Inflammatory macrophage (primary cell): ENCODE measurements at places on chromosomes 3 and 15.

- no peak for DNase-seq
Observed at GRCh38 chr15:79903626-79904025, 6.8 kb upstream of the MTHFS start.

DNA sequence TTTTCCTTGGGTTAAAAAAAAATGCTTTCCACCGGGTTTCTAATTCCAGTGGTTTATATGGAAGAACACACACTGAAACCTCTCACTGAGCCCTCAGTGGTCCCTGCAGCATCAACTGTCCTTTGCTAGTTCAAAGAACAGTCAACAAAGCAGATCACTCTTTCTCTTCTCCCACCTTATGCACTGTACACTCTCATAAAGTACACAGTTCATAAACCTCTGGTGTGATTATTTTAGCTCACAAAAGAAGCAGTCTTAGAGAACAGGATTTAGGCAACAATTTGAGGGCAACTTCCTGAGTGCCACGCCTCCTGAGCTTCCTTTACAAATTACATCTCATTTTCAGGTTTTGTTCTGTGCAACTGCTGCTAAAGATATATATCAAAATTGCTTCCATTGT, 728.4 kb upstream of the GOLIM4 start:
- DNase-seq = no peak

GRCh38 chr3:101744811-101745210, 20.4 kb downstream of the CEP97 start:
- DNase-seq = no peak

GRCh38 chr3:180018543-180018942, 18.2 kb downstream of the PEX5L start:
- DNase-seq = no peak

DNA sequence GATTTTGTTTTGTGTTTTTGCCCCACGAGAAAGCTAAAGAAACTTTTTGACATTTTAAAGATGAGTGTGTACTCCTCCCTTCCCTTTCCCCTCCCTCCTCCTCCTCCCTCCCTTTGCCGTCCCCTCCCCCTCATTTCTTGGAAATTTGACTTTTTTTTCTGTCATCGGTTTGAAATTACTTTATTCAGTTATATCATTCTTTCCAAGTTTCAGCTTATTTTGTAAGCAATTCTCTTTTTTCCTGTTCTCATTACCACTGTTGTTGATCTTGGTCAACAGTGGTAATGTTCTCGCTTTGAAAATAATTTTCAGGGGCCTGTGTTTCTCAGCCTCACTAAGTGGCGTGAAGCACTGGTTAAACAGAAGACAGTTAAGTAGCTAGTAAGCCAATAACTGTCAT, 178.4 kb downstream of the AKAP13 start:
- no peak for DNase-seq

DNA sequence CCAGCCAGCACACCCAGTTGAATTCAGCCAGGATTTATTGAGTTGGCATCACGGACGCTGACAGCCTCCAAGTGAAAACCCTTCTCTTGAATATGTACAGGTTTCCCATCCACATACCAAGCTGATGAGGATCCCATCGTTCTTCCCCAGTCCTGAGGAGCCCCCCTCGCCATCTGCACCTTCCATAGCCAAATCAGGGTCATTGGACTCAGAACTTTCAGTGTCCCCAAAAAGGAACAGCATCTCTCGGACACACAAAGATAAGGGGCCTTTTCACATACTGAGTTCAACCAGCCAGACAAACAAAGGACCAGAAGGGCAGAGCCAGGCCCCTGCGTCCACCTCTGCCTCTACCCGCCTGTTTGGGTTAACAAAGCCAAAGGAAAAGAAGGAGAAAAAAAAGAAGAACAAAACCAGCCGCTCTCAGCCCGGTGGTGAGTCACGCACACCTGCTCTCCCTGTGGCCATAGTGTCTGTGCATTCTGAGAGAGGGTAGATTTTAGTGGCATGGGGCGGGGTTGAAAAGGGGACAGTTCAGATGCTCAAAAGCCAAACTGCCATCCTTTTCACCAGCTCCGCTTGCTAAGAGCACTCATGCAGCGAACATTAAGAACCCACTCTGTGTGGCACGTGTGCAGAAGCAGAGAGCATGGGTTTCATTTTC, 51.2 kb downstream of the KLHL25 start:
- no peak for DNase-seq

- DNase-seq = no peak
Observed at GRCh38 chr3:174346141-174346540, 513.0 kb upstream of the NAALADL2 start.

DNA sequence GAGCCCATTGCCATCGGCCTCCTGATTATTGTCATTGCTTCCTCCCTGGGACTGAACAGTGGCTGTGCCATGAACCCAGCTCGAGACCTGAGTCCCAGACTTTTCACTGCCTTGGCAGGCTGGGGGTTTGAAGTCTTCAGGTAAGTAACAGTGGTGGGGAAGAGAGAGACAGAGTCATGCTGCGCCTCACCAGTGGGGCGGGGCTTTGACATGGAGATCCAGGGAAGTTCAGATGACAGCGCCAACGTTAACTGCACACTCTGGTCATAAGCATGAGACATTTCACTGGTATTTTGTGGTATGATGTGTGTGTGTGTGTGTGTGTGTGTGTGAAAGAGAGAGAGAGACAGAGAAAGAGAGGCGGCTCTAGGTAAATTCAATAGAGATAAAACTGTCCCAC, 41.0 kb downstream of the AQP9 start:
- DNase-seq = no peak

- DNase-seq = peak; percentile 68
Observed at GRCh38 chr3:108102420-108103039, 11.7 kb upstream of the CD47 start.

- no peak for DNase-seq
Observed at GRCh38 chr3:60645801-60646200, 605.5 kb downstream of the FHIT start.

DNA sequence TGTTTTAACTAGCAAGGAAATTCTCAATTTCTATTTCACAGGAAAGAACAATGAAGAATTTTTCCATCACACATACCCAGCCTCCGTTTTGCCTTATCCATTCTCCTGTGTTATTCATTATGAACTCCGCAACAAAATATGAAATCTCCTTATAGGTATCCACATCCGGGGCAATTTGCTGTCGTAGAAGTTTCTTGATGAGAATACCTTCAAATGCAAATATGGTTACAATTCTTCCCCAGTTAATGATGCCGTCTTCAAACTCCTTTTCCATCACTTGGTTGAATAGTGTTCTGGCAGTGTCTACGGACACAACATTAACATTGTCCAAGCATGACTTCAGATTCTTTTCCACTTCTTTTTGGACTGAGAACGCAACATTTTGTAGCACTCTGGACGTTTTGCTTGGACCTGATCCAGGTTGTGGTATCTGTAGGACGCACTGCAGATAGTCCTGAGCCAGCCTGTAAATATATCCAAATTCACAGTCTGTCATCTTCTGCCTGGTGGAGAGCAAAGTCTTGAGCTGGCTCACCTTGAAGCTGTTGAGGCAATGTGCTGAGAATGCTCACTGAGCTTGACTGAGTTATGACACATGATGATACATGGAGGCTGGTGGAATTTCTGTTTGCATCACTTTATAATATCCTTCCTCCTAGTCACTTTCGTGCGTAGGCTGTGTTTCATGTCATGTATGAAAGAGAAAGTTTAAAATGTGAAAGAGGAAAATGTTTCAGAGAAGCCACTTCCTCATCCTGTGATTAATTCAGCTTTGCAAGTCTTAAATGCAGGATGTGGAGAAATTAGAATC, at the start of gene BCL2A1:
Gene BCL2A1 (minus strand): TSS at position 573 of the 811 bp plus-strand sequence. CDS start 77 bp downstream, at position 496.
- peak; percentile 99 for DNase-seq

DNA sequence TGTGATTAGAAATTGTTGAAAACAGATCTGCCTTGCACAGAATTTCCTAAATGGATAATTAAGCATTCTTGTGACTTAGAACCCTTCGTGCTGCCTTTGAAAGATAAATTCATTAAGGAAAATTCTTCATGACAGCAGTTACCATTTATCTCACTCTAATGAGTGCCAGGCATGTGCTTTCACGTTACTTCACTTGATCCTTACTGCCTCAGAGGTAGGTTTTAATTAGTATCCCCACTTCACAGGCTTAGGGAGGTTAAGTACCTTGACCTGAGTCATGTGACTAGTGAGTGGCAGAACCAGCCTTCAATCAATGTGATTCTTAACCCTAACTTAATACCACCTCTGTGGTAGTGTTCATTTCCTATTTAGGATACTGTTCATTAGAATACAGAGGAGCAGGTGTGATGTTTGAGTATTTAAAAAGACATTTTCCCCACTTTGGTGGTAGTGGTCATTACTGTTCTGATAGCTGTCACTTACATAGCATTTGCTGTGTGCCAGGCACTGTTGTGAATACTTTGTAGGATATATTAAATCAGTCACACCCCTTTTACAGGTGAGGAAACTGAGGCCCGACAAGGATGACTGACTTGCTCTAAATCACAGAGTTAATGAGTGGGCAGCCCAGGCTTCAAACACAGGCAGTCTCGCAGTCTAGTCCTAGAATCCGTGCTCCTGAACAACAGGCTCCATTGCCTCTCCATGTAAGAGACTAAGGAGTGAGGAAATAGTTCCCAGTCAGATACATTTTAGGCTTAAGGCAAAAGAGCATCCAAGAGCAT, 57.9 kb downstream of the RLBP1 start:
- DNase-seq = no peak

- DNase-seq = no peak
Observed at GRCh38 chr15:45225506-45226273, 26.3 kb upstream of the SLC28A2 start.

GRCh38 chr3:147007736-147008245, 398.6 kb downstream of the ZIC4 start:
- DNase-seq = no peak

DNA sequence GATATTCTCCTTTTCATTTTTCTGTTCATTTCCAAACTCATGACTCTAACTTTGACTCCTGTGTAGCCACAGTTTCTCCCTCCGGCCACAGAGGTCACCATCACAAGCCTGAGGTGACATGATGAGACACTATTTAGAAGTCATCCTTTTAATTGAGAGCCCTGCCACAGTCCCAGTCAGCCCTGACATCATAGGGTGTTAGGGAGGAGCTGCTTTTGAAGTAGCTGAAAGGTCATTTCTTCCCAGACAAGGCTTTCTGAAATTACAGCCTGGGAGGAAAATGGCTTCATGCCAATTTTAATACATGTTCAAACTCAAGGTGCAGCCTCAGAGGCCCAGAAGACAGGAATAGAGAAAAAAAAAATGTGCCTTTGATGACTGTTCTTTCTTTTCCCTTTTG, 532.8 kb upstream of the TGFBR2 start:
- DNase-seq = no peak

GRCh38 chr3:136891934-136892855, 30.2 kb downstream of the NCK1 start:
- DNase-seq = no peak

GRCh38 chr3:177591379-177591778, 394.1 kb upstream of the TBL1XR1 start:
- peak; percentile 93 for DNase-seq
